ENCODE measurements at places on chromosomes 7 and 10.

GRCh38 chr10:116126954-116127695, 145.9 kb downstream of the GFRA1 start:
- no peaks in the 10 kb centered on the region for H3K27me3 ChIP-seq
- DNase-seq: no peak
- no peaks in the 10 kb centered on the region for H3K4me1 ChIP-seq
- H3K36me3 ChIP-seq: no peaks in the 10 kb centered on the region

DNA sequence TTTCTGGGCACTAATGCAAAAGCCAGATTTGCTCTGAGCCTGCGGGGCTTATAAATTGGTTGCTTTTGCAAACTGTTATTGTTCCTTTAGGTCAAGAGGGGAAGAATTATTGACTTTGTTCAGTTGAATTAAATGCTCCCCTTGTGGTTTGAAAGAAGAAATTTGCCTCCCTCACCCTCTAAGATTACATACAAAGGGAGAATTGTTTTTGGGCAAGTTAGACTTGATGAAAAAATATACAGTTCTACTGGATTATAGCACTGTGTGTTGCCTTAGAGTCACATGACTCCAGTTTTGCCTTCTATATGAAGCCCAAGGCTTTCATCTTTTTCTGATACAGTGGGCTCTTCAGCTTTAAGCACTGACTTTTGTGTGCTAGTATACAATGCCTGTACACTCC, 1265.8 kb upstream of the LRRTM3 start:
- no peak for DNase-seq
- H3K27ac ChIP-seq: no peak overlapping the region
- no peaks in the 10 kb centered on the region for H3K4me1 ChIP-seq
- no peaks in the 10 kb centered on the region for H3K36me3 ChIP-seq
- H3K27me3 ChIP-seq: no peaks in the 10 kb centered on the region

DNA sequence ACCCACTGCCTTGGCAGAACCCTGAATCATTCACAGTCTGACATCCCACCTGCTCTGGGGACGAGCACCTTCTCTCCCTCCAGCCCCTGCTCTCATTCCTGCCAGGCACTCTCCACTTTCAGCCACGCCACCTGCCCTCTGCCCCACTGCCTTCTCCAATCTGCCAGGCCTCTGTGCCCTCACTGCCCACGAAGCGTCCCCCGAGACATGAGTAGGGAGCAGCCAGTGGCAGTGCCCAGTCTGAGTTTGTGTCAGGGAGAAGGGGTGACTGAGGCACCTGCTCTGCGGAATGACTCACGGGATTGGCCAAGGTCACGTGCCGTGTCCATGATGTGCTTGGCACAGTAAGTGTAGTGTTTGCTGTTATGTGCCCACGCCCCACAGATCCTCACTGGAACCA, 215.2 kb upstream of the PPP2R2D start:
- H3K4me1 ChIP-seq: no peaks in the 10 kb centered on the region
- no peak for DNase-seq
- H3K36me3 ChIP-seq: no peaks in the 10 kb centered on the region
- no peak overlapping the region for H3K4me3 ChIP-seq

GRCh38 chr7:11667810-11668185, 164.2 kb downstream of the THSD7A start:
- no peak overlapping the region for H3K4me3 ChIP-seq
- H3K36me3 ChIP-seq: no peaks in the 10 kb centered on the region
- H3K4me1 ChIP-seq: no peaks in the 10 kb centered on the region
- H3K27me3 ChIP-seq: no peaks in the 10 kb centered on the region
- no peak overlapping the region for H3K27ac ChIP-seq
- no peak for DNase-seq

DNA sequence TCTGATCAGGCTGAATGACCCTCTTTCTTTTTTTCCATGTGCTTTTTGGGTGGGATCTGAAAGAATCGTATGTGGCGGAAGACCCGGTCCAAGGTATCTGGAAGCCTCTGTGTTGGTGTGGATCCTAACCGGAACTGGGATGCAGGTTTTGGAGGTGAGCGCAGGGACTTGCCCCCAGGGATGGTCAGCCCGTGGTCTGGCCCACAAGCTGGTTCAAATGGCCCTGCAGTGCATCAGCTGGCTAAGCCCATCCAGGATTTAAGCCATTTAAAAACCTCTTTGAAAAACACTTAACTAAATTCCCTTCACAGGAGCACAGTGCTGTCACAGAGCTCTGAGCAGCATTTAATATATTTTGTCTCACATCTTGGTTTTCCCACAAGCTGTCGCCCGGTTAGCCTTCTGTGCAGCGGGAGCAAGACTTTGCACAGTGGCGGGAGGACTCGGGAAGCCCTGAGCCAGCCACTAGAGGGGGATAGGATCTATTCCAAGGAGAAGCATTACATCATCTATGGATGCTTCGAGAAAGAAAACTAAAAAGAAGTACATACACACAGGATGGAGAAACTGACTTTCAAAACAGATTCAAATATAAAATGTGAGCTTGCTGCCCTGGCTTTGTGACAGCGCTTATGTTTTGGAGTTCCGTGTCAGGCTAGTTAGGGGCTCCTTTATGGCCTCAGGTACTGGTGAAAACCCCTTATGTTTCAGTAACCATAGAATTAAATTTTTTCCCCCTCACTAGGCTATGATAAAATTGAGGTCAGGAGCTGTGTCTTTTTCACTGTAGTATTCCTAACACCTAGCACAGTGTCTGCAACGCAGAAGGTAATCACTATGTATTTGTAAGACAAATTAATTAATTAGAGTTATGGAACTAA, 11.3 kb downstream of the CPA2 start:
- no peak overlapping the region for H3K27ac ChIP-seq
- H3K27me3 ChIP-seq: peaks cover 4% of the 10 kb centered on the region
- H3K4me1 ChIP-seq: peaks cover 10% of the 10 kb centered on the region
- no peaks in the 10 kb centered on the region for H3K36me3 ChIP-seq

GRCh38 chr7:68434857-68435256, 1163.4 kb upstream of the AUTS2 start:
- no peak overlapping the region for H3K27ac ChIP-seq
- H3K36me3 ChIP-seq: no peaks in the 10 kb centered on the region
- H3K4me3 ChIP-seq: no peak overlapping the region
- no peaks in the 10 kb centered on the region for H3K27me3 ChIP-seq
- no peaks in the 10 kb centered on the region for H3K4me1 ChIP-seq

DNA sequence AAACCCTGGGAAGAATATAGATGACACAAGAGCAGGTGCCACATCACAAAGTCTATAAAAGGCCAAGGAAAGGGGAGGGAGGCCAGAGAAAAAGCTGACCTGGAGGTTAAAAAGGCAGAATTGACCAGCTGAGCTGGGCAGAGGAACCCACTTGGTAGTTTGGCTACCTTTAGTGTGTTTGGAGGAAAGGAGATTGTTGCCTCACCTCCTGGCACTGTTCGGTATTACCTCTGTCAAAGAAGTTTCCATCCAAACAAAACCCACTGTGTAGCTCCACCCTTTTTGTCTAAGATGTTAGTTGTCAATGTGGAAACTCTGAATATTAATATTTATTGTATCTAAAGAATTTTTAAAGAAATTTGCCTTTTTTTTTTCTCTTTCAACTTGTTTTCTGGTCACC, 23.4 kb downstream of the ENTPD7 start:
- no peak overlapping the region for H3K27ac ChIP-seq
- H3K4me3 ChIP-seq: no peak overlapping the region
- DNase-seq: no peak
- peaks cover 2% of the 10 kb centered on the region for H3K4me1 ChIP-seq
- no peaks in the 10 kb centered on the region for H3K27me3 ChIP-seq
- H3K36me3 ChIP-seq: peaks cover 9% of the 10 kb centered on the region

Measured in activated CD4-positive, alpha-beta memory T cell treated with anti-CD3 and anti-CD28 coated beads, Interleukin-2, amount 10 ng/mL, durations not matched to agents 7 days and 5 days (primary cell).